ENCODE measurements at places on chromosomes 16 and 17.

DNA sequence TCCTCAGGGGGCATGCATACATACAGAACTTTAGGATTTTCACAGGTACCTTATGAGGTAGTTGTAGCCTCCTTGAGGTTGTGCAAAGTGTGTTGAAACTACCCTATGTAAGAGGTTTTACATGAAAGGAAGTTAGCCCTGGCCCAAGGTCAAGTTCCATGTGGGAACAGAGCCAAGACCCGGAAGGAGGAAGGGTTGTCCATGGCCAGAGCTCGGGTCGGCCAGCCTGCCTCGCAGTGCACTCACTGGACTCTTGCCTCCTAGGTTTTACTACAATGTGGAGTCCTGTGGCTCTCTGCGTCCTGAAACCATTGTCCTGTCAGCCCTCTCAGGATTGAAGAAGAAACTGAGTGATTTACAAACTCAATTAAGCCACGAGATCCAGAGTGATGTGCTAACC lies 8.2 kb downstream of the POLR2C start:
- DNase-seq: no peak

GRCh38 chr16:4113358-4114256 lies 2.6 kb downstream of the ADCY9 start:
- no peak for DNase-seq

- no peak for DNase-seq
These were observed 165.3 kb downstream of the STX8 start for GRCh38 chr17:9410301-9410700.

- no peak for DNase-seq
These were observed 40.9 kb downstream of the DHRS7C start for GRCh38 chr17:9750524-9750923.

GRCh38 chr17:67557921-67558320 lies 159.8 kb upstream of the NOL11 start:
- DNase-seq: no peak

GRCh38 chr17:51598824-51599223 lies 338.5 kb downstream of the UTP18 start:
- no peak for DNase-seq

DNA sequence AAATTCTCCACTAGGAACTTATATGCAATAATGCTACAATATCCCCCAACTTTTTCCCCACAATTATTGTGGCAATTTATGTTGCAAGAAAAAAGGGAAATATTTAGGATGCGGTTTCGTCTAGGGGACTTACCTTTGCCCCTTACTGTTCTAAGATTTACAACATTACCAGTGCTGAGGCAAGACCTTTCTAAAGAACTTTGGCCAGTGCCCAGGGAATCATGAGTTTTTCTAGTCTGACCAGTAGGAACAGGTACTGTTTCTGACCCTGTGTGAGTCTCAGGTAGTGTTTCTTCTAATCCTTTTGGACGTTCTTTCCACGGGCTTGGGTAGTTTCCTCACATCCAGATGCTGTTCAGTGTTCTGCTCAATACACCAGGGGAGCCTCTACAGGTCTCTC lies 373.7 kb downstream of the HAPSTR1 start:
- no peak for DNase-seq

- no peak for DNase-seq
These were observed 23.6 kb downstream of the KSR1 start for GRCh38 chr17:27479838-27480237.

- no peak for DNase-seq
These were observed 1.3 kb downstream of the NF1 start for GRCh38 chr17:31096106-31096436.

DNA sequence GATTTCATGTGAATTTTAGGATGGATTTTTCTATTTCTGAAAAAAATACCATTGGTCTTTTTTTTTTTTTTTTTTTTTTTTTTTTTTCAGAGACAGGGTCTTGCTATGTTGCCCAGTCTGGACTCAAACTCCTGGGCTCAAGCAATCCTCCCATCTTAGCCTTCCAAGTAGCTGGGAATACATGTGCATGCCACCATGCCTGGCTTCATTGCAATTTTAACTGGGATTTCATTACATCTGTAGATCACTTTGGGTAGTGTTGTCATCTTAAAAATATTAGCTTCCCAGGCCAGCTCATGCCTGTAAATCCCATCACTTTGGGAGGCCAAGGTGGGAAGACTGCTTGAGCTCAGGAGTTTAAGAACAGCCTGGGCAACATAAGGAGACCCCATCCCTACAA lies 54.8 kb downstream of the TOM1L2 start:
- no peak for DNase-seq

DNA sequence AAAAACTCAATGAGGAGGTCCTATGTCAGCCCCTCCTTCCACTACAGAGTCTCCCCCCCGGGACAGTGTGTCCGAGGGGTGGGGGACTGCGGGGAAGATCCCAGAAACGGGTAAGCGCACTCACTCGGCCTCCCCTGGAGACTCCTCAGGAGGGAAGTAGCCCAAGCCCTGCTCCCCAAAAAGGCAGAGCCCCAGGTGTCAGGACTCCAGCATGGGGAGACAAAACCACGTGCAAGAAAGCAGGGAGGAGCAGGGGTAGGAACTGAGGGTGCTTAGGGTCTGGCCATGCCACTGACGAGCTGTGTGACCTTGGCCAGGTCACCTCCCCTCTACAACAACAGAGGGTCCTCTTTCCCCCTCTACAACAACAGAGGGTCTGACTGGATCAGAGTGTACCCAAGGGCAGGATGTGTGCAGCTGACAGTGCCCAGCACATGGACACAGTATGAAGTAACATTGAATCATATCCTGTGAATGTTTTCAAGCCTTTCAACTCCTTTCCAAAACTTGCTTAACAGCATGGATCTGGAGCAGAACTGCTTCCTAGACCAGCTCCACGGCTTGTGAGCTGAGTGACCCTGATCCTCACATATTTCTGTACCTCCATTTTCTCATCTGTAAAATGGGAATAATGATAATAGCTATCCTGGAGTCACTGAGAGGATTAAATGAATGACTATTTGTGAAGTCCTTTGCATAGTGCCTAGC lies 2.1 kb upstream of the NAGS start:
- no peak for DNase-seq

- no peak for DNase-seq
These were observed 28.7 kb upstream of the KIFC3 start for GRCh38 chr16:57830890-57831484.

- DNase-seq: no peak
These were observed 20.8 kb downstream of the IFT140 start for GRCh38 chr16:1590930-1591705.

- no peak for DNase-seq
These were observed 408.1 kb downstream of the WWOX start for GRCh38 chr16:78507576-78507975.

- no peak for DNase-seq
These were observed 558 bp downstream of the HSD3B7 start for GRCh38 chr16:30985401-30986128.

Data from effector CD4-positive, alpha-beta T cell (primary cell).